Left ventricle myocardium superior (tissue), 1 donor: ENCODE measurements at places on chromosomes 2 and 18.

DNA sequence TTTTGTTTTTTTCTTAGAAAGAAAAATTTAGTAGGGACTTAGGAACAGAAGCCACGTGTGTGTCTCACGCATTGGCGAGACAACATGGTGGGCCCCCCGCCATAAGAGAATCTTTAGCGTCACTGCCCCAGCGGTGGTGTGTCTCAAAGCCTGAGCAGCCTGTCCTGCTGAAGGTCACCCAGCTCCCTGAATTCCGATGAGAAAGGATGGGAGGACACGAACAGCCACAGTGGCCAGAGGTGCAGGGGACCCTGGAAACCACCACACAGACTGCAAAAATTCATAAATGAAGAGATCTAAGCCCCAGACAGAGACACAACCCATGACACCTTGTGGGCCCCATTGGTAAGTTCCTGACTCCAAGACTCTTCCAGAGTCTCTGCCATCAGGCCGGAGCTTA lies 266.1 kb upstream of the RAB6C start:
- DNase-seq, result no peak

GRCh38 chr2:127080938-127081755 lies 25.8 kb downstream of the BIN1 start:
- DNase-seq, result no peak

DNA sequence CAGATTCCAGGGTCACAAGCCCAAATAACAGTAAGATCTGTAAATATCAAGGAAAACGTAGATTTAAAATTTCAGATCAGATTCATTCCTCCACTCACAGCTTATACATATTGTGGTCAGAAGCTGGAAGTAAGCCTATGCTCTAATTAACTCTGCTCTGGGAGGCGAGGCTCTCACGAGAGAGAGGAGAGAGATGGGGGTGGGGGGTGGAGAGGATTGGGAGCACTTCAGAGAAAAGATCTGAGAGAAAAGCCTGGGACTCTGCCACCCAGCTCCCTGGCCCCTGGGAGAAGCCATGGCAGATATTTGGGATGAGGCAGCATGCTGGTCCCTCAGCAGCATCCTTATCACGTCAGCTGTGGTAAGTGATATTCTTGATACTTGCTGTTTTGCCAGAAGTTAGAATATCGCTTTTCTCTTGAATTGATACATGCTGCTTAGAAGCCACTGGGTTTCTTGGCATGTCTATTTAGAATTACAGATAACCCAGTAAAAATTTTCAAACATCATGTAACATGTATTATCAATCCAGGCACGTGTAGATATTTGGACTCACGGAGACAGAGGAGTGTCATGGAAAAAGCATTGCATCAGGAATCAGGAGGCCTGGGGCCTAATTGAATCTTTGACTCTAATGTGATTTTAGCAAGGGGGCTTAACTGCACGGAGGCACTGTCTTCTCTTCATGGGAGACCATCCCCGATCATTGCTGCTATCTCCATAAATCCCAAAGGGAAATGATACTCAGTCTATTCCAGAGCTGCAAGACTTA lies 265.4 kb downstream of the HRH4 start:
- DNase-seq, result no peak

DNA sequence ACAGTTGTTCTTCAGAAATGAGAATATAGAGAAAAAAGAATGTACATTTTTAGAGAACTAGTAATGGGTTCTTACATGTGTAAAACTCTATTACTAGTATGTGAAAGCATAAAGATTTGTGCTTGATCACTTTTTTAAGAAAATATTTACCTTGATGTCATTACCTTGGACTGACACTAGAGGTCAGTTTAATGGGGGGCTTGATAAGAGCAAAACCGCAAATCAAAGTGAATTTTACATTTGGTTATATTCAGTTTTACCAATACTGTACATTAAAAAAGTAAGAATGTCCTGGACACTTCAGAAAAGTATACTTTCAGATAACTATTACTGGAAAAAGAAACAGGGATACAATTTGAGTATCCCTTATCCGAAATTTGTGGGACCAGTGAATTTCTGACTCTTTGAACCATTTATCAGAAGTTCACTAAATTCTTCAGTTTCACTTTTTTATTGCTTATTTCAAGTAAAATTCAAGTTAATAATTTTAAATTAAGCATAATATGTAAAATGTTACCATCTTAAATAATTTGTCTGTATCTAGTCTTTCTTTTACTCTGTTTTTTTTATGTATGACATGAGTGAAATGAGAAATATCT lies 1149.5 kb downstream of the DSC3 start:
- DNase-seq, result no peak

DNA sequence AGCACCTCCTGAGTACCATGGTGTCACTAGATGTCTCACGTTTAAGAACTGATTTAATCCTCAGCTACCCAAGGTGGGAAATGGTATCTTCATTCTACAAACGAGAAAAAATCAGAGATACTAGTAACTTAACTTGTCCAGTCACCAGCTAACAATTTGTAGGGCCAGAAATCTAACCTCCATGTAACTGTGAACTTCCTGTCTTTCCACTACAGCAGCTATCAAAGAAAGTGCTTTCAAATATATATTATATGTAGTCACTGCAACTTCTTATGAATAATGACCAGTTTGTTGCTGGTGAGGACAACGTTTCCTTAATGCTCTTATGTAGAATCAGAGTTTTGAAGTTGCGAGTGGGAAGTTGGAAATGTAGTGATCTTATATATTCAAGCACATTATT lies 1.9 kb downstream of the REV1 start:
- no peak for DNase-seq

DNA sequence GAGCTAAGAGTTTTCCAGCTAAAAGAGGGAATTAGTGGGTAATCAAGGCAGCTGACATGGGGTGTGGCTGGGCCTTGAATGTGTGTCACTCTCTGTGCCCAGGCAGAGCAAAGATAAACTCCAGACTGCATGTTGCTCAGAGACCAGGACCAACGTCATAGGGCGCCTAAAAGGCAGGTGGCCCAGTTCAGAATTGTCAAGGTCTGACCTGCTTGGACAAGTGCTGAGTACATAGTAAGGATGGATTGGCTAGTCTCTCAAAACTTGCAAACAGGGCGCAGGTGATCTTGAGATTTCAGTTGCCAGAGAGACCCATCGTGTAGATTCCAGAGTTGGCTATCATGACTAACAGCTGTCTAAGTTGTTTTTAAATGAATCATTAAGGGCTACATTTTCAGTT lies 19.0 kb downstream of the CLUL1 start:
- DNase-seq, result no peak

DNA sequence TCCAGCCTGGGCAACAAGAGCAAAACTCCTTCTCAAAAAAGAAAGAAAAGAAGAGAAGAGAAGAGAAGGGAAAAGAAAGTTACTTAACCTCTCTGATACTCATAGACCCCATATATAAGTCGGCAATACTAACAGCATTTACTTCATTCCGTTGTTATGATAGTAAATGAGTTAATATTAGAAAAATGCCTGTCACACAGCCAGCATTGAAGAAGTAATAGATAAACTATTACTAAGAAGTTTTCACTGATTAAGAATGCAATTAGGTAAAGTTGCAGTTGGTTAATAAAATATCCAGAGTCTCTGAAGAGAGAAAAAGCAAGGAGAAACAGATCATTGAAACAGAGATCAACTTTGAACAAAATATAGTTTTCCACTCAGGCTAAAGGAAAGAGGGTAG lies 161.3 kb upstream of the UBE2E3 start:
- no peak for DNase-seq

DNA sequence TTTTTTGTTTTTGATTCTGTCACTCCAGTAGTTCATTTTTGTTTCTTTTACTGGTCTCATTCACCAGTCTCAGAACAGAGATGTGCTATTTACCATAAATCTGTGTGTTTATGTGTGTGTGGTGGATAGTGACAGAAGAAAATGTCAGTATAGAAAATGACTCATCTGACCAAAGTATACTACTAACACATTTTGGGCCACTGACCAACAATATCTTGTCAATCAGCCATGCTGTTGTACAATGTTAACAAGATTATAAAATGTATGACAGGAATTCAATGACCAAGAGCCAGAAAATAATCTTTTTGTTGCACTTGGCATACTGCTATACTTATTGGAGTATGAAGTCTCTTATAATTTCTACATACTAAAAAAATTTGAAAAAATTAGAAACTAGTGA lies 1081.4 kb upstream of the NRXN1 start:
- DNase-seq, result no peak

GRCh38 chr2:181072486-181073235 lies 92.3 kb downstream of the UBE2E3 start:
- DNase-seq, result no peak

DNA sequence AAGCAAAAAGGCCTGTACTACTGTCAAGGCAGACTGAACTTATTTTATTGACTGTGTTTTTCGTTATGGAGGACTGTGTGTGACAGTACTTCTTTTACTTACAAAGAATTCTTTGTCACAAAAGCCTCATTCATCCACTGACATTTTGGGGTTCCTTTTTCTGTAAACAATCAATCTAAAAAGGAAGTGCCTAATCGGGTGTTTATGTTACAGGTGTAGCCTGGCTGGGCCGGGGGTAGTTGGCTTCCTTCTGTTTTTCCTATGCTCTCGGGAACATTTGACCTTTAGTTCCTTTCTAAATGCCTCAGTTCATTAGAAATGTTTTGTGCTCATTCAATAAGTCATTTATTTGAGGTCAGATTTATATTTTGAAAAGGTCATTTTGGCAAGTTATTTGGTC lies 8.3 kb downstream of the ZCCHC2 start:
- no peak for DNase-seq

DNA sequence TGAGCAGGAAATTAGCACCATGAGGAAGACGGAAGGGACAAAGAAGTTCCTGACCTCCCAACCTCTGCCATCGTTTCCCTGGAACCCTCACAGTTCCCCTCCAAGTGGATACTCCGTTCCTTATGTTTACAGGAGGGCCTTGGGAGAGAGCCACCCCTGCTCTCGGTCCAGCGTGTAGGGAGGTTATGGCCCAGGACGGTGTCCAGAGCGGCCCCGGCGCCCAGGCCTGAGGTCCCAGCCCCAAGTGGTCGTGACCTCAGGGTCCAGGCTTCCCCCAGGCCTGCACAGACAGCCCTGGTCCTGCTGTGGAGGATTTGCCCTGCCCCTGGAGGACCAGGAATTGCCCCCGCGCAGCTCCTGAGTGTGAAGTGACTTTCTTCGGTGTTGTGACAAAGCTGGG lies 61.8 kb upstream of the RBM44 start:
- no peak for DNase-seq

DNA sequence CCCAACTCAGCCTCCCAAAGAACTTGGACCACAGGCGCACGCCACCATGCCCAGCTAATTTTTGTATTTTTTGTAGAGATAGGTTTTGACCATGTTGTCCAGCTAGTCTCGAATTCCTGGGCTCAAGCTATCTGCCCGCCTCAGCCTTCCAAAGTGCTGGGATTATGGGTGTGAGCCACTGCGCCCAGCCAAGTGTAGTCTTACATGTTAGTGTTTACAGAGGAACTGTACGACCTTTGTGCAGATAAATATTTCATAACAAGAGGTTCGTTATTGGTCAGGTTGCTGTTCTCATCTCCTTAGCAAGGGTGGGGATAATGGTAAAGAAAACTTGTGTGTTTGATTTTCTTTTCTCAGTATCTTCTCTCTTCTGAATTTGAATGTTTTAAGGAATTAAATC lies 46.5 kb downstream of the RALBP1 start:
- no peak for DNase-seq
